Suppressor macrophage (primary cell): ENCODE measurements at places on chromosomes 3 and 15.

- DNase-seq: no peak
Measured at GRCh38 chr3:189937302-189938127, 183.2 kb downstream of the P3H2 start.

GRCh38 chr3:22581007-22581406, 622.1 kb upstream of the UBE2E2 start:
- DNase-seq: no peak

DNA sequence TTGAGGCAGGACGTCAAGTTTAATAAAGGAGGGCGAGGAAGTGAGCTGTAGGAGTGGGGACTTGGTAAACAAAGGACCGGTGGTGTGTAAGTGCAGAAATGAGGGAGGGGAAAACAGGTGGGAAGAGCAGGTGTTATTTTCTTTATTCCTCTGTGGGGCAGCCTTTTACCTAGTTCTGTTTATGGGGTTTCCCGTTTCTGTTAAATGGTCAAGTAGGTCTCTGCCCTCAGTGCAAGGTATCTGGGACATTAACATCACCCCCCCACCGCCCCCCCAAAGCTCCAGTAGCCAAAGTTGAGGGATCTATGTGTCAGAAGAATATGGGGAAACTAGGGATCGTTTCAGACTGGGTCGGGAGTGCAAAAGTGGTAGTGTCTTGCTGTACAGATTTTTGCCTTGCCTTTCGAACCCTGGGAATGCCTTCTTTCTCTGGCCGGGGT, 893 bp downstream of the MGA start:
- no peak for DNase-seq

DNA sequence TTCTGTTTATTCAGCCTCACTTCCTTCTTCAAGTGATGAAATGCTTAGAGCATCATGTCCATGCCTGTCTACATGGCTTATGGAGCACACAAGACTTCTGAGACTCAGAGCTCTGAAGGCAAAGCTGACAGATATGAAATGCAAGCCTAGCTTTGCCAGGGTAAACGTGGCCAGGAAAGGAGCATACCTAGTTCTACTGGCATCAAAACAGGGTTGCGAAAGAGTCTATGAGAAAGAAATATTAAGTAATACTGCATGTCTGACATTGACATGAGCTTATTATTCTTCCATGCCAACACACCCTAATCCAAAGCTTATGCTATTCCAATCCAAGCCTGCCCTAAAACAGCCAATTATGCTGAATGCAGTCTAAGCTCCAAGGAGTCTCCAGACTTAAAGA, 391.5 kb downstream of the ERC2 start:
- DNase-seq: no peak

DNA sequence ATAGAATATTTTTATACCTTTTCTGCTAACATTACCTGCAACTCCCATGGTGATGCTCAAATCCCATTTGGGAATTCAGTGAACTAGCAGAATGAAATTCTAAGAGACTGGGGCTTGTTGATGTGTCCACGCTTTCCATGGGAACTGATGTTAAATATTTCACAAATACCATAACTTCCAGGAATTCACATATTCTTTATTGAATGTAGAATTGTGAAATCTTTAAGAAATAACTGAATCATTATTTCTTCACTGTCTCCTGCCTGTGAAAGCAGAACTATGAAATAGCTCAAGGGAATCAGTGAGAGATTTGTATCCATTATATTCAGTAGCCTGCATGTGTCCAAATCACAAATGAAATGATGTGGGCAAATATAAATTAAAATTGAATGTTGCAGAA, 130.8 kb downstream of the SERPINI1 start:
- peak; percentile 79 for DNase-seq

GRCh38 chr3:43185274-43185982, 79.5 kb upstream of the POMGNT2 start:
- DNase-seq: no peak

DNA sequence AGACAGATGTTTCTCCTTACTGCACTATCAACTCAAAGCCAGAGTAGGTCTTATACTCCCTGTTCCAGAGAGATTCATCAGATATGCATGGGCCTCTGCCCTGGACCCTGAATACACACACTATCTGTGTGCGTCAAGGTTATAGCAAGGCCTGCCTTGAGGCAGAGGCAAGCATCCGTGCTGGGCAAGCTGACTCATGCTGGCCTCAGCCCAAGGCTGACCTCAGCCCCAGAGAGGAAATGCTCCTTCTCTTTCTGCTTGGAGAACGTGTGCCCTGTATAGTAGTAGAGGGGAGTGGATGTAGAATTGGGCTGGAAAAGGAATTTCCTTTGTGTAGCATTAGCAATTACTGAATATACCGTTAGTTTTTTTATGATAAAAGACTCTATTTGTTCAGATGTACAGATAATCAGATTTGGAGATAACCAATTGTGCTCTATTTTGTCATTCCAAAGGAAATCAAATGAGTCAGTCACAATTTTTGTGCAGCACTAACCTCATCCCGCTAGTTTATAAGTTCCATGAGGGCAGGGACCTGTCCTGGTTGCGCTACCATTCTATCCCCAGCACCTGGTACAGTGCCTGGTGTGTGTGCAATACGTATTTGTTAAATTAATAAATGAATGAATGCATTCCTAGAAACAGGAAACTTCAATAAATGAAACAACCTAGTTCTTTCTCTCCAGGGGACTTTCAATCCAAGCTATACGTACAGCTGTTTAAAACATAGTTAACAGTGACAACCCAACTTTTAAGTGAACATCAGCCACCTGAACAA, 13.3 kb upstream of the PAQR9 start:
- DNase-seq: peak; percentile 91

DNA sequence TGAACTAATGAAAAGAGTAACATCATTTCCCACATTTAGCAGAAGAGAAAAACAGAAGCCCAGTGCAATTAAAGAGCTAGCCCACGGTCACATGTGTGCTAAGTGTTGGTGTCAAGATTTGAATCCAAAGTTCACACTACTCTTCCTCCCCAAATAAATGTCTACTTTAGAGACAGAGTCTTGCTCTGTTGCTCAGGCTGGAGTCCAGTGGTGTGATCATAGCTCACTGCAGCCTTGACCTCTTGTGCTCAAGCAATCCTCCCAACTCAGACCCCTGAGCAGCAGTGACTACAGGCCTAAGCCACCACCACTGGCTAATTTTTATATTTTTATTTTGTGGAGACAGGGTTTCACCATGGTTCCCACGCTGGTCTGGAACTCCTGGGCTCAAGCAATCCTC, 4.8 kb downstream of the OSBPL10 start:
- DNase-seq: no peak

DNA sequence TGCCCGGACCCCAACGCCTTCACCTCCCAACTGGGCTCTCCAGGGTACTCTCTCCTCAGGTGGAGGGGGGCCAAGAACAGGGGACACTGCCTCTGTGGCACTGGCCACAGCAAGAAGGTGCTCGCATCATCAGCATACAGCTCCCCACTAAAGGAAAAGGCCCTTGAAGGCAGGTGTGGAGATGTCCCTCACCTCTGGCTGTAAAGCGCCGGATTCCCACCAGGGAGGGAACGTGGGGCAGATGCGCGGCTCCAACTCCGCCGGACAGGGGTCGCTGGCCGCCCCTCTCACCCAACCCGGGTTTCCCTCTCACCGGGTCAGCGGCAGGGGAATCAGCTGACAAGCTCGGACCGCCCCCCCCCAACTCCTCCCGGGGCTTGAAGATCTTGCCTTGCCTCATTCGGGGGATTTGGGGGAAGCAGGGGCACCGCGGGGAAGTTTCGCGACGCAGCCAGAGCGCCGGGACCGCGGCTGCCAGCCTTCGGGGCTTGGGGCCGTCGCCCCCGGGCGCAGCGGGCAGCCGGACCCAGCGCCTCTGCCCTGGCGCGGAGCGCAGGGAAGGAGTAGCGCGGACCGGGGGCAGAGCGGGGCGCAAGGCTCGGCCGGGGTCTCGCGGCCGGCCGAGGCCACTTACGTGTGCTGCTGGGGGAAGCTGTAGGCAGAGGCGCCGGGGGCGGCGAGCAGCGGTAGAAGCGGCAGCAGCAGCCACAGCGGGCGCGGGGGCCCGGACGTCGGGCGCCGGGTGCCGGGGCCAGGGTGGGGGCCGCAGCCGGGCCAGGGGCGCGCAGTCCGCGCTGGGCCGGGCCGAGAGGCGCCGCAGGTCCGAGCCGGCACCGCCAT, 630 bp downstream of the CACNA2D2 start:
- DNase-seq: no peak

- DNase-seq: no peak
Measured at GRCh38 chr3:112693186-112693585, 52.2 kb upstream of the CCDC80 start.

DNA sequence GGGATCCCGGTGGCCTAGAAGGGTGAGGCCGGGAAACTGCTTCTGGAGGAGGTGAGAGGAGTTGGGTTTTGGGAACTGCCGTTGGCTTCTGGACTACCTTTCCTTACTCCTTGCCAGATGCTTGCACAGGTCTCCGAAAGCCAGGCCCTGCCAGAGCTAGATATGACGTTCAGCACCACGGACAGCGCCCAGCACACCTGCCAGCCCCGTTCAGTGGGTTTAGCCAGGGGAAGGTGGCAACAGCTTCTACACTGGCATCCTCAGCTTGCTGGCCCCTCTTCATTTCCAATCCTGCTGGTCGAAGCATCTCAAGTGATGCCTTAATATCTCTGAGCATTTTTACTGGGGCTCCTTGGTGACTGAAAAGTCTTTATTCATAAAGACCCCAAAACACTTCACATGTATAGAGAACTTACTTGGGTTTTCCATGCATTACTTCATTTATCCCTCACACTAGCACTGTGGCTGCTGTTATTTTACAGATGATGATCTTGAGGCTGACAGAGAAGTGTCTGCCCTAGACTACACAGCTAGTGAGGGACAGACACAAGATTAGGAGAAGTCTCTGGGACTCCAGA, 21.9 kb downstream of the HCN4 start:
- no peak for DNase-seq

DNA sequence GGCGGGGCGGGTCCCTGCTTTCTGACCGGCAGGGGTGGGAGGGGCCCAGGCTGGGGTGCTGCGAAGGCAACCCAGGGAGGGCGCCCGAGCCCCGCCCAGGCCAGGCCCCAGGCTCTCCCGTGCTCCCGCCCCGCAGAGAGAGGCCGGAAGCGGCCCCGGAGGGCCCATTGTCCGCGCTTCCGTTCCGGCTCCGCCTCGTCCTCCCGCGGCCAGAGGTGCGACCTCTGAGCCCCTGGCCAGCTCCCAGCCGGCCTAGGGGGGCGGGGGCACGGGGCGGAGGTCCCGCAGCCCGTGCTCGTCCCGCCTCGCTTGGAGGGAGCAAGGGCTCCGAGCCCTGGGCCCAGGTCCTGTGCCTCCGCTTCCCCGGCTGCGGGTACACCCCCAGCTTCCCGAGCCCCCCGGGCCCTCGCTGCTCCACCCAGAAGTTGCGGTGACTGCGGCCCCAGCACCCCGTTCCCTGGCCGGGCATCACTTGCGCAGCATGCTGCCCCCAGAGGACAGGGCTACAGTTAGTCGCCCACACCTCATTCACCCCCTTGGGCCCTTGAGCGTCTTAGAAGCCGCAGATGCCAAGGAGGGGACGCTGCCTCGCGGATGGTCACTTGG, 20.4 kb upstream of the PLXND1 start:
- peak; percentile 98 for DNase-seq

DNA sequence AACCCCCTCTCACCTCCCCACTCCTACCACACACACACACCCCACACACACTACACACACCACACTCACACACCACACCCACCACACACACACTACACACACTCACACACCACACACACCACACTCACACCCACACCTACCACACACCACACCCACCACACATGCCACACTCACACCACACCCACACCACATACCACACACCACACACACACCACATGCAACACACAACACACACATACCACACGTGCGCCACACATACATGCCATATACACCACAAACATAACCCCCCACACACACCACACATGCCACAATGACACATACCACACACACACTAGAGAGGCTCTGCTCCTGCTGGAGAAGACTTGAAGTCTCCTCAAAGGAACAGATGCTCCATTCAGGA, 5.9 kb upstream of the ITPKA start:
- DNase-seq: no peak

DNA sequence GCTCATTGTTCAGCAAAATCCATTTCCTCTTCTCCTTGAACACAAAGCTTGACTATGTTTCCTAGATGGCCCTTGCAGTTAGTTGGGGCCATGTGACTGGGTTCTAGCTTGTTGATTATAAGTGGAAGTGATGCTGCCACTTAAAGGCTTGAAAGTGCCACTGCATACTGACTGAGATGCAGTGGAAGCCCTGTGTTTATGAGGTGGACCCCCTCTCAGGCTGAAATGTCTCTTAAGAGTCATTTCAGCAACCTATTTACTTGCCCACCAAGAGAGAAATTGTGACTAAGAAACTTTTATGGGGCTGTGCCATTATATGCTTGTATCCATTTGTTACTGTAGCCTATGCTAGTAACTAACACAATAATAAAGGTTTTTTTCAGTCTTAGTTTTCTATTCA, 8.4 kb upstream of the ANP32A start:
- DNase-seq: peak; percentile 66

DNA sequence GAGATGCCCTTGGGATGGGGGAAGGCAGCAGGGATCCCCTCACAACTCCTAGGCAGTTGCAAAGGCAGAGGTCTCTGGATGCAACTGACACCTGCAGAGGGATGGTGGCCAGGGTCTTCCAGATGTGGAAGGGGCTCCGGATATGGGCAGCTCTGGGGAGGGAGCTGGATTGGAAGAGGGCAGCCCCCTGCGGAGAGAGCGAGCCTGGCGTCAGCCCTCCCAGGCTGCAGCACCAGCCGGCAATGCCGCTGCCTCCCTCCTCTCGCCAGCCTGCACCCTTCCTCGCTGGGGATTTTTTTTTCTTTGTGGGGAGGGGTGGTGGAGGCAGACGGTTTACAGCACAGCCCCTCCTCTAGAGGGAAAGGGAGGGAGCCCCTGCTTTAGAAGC, 1.6 kb downstream of the INSYN1 start:
- no peak for DNase-seq

DNA sequence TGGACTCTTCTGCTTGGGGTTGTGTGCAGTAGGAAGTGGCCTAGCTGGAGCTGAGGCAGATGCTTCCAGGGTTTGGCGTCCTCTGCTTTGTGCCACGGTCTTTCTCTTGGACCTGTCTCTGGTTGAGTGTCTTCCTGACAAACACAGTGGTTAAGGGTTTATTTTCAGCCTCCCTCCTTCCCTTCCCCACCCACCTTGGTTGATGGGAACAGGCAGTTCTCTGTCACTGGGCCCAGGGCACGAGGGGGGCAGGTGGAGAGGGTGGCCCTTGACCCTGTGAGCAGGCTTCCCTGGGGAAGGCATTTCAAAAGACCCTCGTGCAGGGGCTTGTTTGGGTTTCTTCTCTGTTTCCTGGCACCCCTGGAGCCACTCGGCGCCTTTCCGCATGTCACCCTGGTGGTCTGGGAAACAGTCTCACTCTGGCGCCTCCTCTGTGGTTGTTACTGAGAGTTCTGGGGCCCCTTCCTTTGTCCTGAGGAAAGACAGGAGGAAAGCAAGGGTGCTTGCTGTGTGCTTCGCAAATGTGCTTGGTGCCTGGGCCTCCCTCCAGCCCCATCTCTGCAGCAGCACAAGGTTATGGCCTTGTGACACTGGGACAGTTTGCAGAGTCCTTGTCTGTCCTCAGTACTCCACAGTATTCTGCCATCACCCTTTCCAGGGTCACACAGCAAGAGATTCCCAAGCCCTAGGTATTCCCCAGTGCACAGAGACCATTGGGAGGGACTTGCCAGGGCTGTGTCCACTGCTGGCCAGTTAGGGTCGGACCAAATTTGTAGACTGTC, 10.3 kb upstream of the STAB1 start:
- DNase-seq: no peak

- DNase-seq: peak; percentile 81
Measured at GRCh38 chr3:101803173-101803782, 24.3 kb downstream of the NXPE3 start.

GRCh38 chr15:95664450-95664849, 666.0 kb upstream of the NR2F2 start:
- DNase-seq: no peak

- DNase-seq: peak; percentile 22
Measured at GRCh38 chr15:39132070-39132469, 448.8 kb upstream of the THBS1 start.
